Activated T-helper 17 cell treated with anti-CD3 and anti-CD28 coated beads, Interleukin-2, amount 50 U/mL, for 72 hours (primary cell): ENCODE measurements at places on chromosomes 16 and 17.

DNA sequence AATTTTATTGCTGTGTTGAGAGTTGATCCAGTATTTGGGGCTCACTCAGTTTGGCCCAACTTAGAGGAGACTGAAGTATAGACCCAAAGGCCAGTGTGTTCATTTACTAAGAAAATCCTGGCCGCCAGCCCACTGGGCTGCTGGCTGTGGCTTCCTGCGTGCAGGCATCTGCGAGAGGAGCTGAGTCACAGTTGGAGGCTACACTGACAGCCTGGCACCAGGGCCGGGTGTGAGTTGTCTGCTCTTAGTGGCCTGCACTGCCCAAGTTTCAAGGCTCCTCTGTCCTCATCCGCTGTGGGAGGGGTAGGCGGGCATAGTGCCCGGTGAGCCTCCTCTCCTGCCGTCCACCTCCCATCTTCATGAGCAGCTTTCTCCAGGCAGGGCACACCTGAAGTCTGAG, 54.2 kb downstream of the PLD6 start:
- peak; percentile 77 for ATAC-seq

GRCh38 chr16:66926961-66927436, 1.7 kb upstream of the RRAD start:
- ATAC-seq = no peak

DNA sequence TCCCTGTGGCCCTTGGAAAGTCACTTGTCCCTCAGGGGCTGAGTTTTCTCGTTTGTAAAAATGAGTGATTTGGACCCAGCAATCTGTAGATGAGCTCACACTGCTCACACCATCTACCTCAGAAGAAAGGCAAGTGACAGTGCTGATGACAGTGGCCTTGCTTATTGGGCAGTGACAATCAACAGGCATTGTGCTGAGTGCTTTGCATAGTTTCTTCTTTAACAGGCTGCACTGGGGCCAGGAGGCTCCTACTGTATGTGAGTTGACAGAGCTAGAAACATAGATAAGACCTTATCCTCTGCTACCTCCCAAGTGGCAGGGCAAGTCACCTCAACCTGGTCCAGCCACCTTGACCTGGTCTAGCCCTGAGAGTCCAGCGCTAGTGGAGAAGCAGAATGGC, 29.7 kb upstream of the SLC12A3 start:
- no peak for ATAC-seq

DNA sequence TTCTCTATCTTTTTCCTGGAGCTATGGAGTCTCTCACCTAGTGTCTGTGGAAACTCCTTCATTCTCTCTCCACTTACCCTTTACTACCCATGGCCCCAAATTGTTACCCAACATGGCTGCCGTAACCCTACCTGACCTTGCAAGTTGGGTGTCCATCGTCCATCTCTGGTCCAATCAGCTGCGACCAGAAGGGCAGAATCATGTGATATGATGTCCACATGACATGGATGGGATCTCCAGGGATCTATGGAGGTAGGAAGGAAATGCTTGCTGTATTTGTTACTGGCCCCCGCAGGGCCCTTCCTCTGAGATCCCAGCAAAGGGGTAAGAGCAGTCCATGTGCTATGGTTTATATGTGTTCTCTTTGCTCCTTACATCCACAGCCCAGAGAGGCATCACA, 8.0 kb upstream of the DRC7 start:
- no peak for ATAC-seq

GRCh38 chr17:1147664-1148063, 32.1 kb downstream of the ABR start:
- ATAC-seq = no peak

- ATAC-seq = peak; percentile 79
Measured at GRCh38 chr17:43021741-43022512, at the start of gene VAT1. VAT1 (minus strand) TSS chr17:43022385; CDS start chr17:43022322, 63 bp downstream.

DNA sequence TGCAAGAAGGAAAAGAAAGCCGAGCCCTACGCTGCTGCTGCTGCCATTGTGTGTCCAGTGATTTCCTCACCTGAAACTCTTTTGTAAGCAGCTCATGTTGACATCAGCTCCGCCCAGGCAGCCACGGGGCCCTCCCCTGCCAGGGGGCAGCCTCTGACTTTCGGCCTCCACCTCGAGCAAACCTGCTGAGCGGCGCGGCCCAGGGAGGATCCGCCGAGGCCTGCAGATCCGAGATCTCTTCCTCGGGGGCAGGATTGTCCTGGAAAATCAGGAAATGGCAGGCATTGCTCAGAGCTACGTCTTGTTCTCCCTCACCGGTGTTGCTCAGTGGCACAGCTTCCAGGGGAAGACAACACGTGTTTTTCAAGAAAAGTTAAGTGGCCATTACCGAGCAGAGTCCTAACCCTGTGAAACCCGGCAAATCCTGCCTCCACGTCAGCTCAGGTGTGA, 35.6 kb upstream of the ZNF750 start:
- no peak for ATAC-seq

- ATAC-seq = no peak
Measured at GRCh38 chr16:73096510-73096909, 48.6 kb upstream of the ZFHX3 start.

DNA sequence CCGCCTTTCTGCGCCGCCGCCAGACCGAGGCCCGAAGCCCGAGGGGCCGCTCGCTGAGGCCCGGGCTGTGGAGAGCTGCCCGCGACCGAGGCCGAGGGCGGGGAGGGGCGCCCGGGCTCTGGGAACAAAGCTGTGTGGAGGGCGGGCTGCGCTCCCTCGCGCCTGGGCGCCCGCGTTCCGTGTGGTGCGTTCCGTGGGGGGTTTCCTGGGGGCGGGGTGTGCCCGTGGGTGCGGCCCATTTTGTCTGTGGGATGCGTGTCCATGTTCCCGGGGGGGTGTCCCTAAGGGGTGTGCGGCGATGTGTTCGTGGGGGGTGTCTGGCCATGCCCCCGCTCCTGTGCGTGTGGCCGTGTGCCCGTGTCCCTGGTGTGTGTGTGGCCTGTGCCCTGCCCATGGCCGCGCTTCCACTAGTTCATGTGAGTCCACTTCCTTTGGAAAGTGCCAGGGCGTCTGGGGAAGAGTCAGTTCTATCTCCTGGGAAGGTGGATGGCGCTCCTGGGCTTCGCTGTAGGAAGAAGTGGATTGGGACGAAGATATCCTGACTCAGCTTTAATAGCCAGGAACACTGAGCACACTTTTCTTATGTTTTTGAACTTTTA, 520 bp downstream of the JPT2 start:
- peak; percentile 0 for ATAC-seq

- peak; percentile 16 for ATAC-seq
Measured at GRCh38 chr16:67718668-67719047, 458 bp downstream of the GFOD2 start.

- no peak for ATAC-seq
Measured at GRCh38 chr16:49620158-49620868, 235.6 kb downstream of the ZNF423 start.

DNA sequence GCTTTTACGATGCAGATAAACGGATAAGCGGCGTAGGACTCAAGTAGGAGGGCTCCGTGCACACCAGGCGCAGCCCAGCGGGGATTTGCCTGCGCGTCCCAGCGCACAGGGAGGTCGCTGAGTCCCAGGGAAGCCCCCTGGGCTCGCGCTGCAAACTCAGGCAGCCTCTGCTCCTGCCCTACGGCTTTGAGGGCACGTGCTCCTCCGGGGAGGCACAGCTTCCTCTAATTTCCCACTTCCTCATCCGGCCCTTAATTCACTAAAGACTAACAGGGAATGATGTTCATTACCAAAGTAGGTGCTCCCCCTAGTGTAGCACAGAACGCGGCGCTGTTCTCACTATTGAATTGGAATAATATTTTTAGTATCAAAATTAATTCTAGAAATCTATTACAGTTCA, 825.4 kb downstream of the KCNJ18 start:
- ATAC-seq = no peak

DNA sequence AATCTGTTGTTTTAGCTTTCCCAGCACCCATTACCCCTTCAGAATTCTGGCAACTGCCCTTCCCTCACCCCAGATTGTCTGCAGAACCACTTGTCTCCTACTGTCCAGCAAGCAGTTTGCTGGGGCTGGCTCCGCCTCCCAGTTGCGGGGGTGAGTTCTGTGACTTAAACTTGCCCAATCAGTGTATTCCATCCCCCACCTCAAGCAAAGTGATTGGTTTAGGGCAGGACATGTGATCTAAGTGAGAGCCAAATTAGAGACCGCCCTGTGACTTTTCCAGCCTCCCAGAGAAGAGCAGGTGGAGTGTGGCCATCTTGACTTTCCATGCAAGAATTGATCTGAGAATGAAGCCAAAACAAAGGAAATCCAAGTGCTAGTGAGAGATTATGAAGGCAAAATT, 22.7 kb upstream of the SRCIN1 start:
- no peak for ATAC-seq

DNA sequence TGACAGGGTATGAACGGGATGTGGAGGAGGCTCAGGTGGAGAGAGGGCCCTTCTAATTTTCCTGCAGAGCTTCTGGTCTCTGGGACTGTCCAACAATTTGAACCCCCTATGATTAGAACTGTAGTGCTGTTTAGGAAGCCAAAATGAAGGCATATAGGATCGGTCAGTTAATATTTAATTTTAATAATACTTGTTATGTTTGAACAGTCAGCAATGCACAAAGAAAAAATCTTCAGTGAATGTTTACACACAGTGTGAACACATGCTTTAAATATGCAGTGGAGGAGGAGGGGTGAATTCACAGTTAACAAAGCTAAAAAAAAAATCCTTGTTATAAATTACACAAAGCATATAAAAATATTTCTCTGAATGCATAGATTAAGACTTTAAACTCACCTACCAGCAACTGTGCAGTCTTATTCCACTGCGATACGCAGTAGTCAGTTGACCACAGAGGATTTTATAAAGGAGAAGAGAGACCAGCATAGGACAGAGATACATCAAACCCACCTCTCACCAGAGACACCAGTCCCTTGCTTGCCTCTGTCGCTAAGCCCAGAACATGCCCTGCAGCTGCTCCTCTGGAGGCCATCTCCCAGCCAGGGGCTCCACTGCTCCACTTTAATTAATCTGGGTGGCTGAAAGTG, 14.6 kb downstream of the ANKRD40 start:
- no peak for ATAC-seq

DNA sequence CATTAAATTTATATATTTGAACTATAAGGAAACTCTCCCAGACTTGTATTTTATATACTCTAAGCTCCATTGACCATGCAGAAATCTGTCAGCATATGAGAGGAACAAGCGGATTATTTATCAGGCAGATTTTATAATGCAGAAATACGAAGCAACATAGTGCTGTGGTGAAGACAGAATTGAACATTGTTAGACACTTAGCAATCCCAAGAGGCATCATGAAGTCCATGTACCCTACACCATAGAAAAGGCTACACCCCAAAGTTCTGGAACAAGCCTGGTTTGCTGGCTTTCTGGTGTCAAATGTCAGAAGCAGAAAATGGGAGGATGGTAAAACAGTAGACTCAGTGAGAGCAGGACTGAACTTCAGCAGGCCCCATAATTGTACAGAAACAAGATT, 241.1 kb downstream of the PRKCA start:
- no peak for ATAC-seq

DNA sequence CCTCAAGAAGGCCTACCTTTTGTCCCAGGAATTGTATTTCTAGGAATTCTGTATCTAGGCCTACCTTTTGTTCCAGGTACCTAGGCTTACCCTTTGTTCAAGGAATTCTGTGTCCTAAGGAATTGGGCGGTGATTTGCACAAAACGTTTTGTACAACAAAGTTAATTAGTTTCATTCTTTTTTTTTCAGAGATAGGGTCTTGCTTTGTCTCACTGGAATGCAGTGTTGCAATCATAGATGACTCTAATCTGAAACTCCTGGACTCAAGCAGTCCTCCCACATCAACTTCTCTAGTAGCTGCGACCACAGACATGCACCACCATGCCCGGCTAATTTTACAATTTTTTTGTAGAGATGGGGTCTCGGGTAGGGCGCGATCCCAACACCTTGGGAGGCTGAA, 7.0 kb downstream of the CDR2L start:
- no peak for ATAC-seq

- no peak for ATAC-seq
Measured at GRCh38 chr16:52561910-52562741, 15.2 kb upstream of the TOX3 start.

DNA sequence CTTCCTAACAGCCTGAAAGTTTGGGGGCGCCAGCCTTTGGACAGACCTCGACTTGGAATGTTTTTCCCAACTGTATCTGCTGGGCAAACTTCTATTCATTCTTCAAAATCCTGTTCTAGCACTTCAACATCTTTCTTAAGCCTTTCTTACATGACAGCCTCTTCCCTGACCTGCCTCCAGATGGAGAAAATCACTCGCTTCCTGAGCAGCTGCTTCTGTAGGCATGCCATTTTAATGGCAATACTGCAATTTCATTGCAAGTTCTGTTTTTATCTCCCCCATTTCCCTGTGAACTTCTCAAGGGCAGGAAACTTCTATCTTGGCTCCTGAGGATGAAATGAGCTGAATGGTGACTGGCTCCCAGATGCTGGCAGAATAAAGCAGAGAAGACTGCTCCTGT, 128.8 kb upstream of the ASIC2 start:
- ATAC-seq = no peak

GRCh38 chr17:19672009-19672750, 23.6 kb downstream of the ALDH3A2 start:
- ATAC-seq = no peak

GRCh38 chr16:73057291-73058210, 9.6 kb upstream of the ZFHX3 start:
- peak; percentile 28 for ATAC-seq

- ATAC-seq = no peak
Measured at GRCh38 chr17:72350073-72350472, 229.3 kb downstream of the SOX9 start.

DNA sequence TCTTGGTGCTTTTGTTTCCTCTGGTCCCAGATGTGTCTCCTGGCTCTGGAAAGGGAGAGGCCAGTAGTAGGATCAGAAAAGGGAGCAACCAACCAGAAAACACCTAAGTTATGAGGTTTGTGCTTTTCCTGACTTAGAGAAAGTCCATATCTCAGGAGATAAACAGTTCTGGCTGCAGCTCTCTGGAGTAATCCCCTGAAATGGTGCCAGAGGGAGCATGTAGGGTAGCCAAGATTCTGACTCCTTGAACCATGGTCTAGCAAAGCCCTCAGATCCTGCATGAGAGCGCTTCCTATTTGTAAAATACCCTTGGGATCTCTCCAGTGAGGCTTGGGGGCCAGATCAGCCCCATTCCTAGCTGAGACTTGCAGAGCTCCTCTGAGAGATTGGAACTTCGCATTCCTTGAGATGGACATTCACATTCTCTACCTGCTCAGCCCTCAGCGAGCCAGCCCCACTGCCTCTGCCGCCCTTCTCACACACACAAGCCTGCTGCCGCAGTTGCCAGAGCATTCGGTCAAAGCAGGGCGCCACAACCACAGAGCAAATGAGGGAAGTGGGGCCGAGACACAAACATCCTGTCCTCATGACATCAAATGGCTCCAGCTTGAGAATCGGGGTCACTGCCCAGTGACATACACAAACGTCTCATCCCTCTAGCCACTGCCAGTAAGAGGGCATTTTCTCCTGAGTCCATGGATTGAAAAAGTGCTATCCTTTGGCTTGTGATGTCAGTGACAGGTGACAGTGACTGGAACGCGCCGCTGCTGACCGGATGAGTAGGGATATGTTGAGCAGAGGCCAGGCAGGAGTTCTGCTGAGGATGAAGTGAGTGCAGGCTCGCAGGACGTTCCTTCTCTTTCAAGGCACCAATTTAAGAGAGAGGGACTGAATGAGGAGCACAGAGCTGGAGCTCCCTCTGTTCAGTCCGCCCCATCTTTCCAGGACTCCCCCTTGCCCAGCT, 5.0 kb downstream of the ABHD15 start:
- no peak for ATAC-seq
